ENCODE measurements at places on chromosomes 12 and 14.

DNA sequence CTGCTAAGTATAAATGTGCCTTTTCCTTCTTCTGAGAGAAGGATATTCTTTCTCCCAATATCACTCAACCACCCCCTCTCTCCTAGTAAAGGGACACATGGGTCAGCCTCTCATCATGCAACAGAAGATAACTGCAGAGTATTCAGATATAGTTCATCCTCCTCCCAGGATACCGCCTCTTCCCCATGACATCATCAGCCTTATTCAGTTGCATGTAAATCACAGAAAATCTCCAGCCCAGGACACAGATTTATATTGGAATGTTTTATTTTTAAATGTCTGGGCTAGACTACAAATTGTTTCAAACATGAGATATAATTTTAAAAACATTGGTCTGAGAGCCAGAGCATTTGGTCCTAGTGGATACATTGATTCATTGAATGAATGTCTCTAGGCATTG, 178.5 kb downstream of the C12orf42 start:
- DNase-seq = no peak

DNA sequence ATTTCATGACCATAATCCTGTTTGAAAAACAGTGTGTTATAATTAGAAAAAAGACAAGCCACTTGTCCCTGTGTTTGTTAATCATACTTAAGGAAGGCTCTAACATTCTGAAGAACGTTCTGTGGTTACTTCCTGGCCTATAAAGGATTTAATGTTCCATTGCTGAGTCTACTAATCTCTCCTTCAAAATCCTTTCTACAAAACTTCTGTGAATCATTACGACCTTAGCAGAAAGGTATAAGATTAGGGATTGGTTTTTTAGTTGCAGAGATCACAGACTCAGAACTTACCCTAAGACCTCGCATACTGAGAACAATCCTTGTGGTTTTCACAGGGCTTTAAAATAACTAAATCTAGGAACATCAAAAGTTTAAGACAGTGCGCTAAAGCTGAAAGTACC, 48.3 kb downstream of the TMCC3 start:
- DNase-seq = no peak

- DNase-seq = no peak
Observed at GRCh38 chr14:23409475-23409874, 1.4 kb upstream of the MYH6 start.

DNA sequence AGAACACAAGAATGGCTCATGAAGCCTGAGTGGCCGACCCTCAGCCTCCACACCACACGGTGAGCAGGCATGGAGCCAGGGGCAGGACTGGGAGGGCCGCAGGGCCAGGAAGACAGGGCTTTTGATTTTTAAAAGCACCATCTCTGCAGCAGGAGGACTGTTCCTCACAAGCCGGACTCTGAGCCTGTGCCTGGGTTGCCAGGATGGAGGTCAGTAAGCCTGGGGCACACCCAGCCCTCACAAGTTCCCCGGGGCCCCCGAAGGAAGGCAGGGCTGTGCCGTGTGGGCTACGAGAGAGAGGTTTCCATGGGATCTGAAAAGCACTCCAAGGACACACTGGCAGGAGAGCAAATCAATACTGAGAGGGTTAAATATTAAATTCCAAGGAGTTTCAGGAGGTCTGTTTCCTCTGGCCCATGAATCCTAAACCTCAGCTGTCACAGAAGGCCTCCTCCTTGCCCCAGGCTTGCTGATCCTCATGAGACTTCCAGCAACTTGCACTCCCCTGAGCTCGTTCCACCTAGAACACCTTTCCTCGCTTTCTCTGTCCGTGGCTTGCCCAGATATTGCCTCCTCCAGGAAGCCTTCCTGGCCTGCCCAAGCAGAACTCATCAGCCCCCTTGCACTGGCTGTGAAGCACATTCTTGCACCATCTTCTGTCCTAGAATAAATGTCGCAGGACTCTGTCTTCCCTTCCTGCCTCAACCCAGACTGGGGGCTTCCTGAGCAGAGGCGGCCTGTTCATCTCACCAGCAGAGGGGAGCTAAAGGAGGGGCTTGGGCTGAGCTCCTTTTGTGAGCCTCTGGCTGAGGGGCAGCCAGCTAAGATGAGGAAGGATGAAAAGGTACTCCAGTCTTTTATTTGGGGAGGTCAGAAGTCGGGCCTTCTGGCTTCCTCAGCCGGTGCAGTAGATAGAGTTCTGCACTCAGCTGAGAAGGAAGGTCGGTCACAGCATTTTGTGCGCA, 64.6 kb downstream of the CCDC88C start:
- DNase-seq = no peak

DNA sequence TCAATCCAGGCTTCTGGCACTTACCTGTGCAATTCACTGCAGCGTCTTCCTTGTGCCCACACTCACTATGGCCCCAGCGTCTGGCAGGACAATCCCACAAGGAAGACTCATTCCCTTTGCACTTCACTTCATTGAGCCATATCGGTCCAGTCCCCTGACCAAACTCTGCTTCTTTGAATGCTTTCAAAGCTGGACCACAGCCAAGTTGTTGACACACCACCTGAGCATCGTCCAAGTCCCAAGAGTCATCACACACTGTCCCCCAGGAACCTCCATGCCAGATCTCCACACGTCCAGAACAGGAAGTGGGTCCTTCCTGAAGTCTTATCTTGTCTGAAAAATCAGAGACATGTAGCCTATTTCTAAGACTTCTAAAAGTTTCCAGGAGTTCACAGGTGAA, 20.2 kb downstream of the CD163 start:
- DNase-seq = no peak

- no peak for DNase-seq
Observed at GRCh38 chr12:26205941-26206340, 10.6 kb downstream of the SSPN start.

- no peak for DNase-seq
Observed at GRCh38 chr12:51216642-51217041, 1.2 kb downstream of the POU6F1 start.

DNA sequence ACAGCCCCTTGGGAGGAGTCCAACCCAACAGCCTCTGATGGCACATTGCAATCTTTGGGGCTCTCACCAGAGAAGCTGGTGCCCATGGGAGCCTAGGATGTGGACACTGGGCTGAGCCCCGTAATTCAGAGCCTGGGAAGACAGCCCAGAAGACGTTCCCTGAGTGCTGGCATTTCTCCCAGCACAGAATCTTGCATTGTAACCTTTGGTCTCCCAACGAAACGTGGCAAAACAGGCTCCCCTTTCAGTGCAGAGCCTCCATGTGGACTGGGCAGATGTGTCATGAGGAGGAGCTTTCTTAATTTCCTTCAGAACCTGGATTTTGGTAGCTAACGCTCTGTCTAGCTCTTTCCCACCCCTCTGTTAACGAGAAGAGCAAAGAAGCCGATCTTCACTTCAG, 26.3 kb downstream of the BATF start:
- no peak for DNase-seq

- DNase-seq = no peak
Observed at GRCh38 chr14:80101835-80102234, 109.5 kb downstream of the DIO2 start.

DNA sequence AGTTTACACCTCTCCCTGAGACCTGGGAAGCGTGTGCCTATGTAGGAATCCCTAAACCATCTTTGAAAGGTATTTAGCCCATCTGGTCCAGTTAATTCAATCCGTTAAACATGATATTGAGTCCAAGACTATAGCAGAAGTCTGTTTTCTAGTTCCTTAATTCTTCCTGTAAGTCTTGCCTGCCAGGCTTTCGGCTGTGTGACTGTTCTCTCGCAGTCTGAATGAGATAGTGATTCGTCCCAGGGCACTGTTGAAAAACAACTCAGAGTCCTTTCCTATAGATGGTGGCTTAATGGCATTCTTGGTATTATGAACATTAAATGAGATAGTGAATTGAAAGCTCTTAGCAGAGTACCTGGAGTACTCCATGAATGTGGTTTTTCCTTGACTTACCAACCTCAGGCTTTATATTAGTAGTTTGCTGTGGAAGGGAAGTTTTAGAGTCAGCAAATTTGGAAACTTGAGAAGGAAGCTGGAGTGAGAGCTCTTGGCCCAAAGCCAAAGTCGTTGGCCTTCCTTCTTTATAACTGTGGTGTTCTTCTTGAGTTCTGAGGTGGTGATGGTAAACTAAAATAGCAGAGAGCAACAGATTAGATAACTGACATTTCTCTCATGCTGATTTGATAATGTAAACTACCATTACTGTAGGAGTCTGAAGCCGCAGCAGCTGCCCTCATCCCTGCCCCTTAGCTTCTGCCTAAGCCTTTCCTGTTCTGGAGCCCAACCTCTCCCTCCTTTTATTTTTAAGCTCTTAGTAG, 76.5 kb downstream of the TGFB3 start:
- no peak for DNase-seq

DNA sequence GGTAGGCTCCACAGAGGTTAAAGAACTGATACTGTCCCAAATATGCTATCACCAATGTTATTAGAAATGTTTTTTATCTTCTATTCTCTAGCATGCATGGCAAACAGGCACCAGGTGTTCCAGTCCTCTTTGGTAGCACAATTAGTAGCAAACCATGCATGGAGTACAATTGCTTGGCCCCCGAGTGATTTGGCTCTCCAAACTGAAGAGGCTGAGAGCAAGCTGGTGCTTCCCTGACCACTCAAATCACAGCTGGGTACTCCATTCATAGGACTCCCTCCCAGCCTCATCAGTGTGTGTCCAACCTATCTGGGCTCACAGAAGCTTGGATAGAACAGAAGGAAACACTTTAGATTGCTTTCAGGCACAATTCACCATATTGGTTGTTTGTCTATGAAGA, 93.4 kb downstream of the DIO2 start:
- DNase-seq = no peak

- DNase-seq = no peak
Observed at GRCh38 chr14:87940894-87941293, 52.1 kb downstream of the GALC start.

DNA sequence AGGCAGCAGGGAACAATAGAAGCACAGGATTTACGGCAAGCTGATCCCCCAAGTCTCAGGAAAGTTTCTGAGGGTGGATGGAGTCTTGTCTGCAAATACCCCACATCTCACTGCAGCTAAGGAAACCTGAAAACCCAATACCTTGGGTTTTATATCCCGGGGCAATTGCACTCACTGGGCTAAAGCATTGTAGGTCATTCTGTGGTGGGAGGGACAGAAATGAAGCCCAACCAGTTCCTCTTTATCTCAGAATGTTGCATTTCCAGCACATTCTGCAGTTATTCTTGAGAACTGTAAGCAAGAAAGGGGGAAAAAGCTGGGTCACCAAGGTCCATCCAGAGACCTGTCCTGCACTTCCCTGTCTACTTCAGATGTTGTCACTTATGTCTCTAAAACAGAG, 39.8 kb downstream of the C12orf42 start:
- no peak for DNase-seq

GRCh38 chr12:76503957-76504356, 55.6 kb downstream of the OSBPL8 start:
- DNase-seq = no peak

GRCh38 chr14:69376439-69376838, 21.7 kb downstream of the ERH start:
- no peak for DNase-seq

- no peak for DNase-seq
Observed at GRCh38 chr12:109389146-109389545, 41.4 kb downstream of the MYO1H start.

DNA sequence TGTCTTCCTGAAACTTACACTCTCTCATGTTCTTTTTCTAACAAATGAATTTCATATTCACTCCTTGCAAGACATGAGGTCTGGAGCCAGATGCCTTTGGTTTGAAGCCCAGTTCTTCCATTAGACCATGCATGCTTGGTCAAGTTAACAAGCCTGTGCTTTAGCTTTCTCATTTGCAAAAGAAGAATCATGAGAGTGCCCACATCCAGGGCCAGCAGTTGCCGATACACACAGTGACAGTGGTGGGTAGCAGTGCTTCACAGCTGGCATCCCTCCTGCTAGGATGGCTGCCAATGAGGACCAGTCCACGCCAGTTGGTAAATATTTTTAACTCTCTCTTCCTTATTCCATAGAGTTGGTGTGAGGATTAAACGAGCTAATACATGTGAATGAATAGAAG, 163.1 kb downstream of the PHLDA1 start:
- DNase-seq = no peak

- no peak for DNase-seq
Observed at GRCh38 chr12:109642506-109643132, 69.0 kb downstream of the MVK start.

DNA sequence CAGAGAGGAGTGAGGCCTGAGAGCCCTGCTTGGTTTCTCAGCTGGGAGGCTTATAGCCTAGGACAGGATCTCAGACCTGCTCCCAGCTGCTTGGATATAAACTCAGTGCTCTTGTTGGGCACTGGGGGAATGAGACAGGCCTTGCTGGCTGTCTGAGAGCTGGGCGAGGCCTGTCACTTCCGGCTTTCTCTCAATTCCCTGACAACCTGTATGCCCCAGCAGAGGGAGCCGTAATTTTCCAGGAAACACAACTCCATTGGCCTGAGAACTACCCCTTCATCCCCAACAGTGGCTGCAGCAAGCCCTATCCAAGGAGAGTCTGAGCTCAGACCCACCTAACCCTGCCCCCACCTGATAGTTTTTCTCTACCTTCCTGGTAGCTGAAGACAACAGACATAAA, 258.3 kb upstream of the STXBP6 start:
- no peak for DNase-seq

DNA sequence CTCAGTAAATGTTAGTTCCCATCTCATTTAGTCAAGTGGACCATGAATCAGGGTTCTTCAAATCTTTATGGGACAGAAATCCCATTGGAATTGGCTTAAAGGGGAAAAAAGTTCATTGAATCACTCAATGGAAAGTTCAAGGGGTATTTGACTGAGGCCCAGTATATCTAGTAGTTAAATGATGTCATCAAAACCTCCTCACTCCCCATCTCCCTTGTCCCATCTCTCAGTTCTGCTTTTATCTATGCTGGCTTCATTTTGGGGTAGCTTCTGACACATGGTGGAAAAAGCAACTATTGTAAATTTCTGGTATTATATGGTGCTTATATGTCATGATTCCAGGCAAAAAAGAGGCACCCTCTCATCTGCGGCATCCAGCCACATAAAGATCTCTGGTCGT, 51.9 kb downstream of the DAAM1 start:
- DNase-seq = no peak

DNA sequence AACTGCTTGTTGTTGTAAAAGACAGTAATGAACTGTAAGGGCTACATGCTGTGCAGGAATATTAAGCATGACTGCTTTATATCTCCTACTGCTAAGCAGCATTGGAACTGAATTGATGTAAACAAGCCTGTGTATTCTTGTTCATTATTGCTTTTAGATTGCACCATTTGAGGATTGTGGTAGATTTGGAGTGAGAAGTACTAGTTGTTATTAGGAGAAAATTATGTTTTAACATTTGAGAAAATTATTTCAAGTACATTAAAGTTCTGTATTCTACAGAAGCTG, 212.7 kb downstream of the ERC1 start:
- DNase-seq = no peak

- DNase-seq = no peak
Observed at GRCh38 chr12:93287149-93287548, 90.6 kb upstream of the NUDT4 start.

DNA sequence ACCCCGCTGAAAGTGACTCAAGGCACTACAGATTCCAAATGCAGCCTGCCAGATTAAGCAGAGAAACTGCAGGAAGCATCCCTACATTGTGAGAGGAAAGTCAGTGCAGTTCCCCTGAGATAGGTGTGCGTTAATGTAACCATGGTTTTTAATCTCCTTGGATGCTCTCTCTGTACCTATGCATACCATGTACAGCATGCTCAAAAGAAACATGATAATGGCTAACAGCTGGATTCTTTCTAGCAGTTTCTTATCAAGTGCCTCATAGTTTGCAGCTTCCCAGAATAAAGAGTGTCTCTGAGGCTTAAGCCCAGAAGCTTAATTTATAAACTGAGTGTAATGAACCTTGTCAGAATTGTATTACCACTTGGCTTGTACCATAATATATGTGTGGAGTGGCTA, 17.1 kb upstream of the MDM1 start:
- DNase-seq = no peak

All from activated CD8-positive, alpha-beta memory T cell treated with anti-CD3 and anti-CD28 coated beads for 4 hours (primary cell).